Fibroblast of mammary gland (primary cell): ENCODE measurements at places on chromosomes 13 and 19.
A peak's percentile ranks its signal among the peaks of the same experiment; 100 is the strongest.

DNA sequence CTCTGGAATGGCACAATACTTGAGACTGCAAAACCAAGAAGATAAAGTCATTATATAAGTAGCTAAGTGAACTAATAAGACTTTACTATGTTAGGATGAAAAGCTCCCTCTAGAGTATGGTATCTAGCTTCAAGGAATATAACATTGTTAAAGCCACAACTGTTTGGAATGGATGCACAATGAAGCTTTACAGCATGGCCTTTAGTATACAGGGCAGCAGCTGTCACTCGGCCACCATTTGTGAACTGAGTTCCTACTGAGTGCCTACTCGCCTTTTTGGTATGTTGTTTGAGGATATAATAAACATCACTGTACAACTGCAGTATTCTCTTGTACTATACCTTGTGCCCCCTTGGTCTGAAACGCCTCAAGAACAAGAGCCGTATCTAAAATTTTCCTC, 6.8 kb downstream of the ALG5 start:
- no peak for DNase-seq

GRCh38 chr19:19547674-19548336, 9.7 kb downstream of the CILP2 start:
- no peak for DNase-seq

- DNase-seq, result no peak
Observed at GRCh38 chr13:57673197-57673596, 41.7 kb downstream of the PCDH17 start.

DNA sequence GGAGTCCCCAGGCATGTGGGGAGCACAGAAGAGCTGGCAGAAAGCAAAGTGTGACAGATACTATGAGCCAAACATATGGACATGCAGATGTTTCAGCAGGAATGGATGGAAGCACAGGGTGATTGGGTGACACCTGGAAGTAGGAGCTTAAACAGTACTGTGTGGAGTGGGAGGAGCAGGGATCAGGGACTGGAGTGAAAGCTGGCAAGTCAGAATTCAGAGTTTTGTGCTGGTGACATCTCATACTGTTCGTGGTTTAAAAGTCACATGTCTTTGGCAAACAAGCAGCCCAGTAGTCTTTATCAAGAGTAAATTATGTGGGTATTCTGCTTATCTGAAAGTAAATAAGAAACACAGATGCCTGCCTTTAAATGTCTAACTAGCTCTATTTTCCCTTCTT, 408.2 kb downstream of the COG6 start:
- DNase-seq, result peak; percentile 34

- DNase-seq, result no peak
Observed at GRCh38 chr19:52451241-52451640, 2.1 kb upstream of the ZNF578 start.

DNA sequence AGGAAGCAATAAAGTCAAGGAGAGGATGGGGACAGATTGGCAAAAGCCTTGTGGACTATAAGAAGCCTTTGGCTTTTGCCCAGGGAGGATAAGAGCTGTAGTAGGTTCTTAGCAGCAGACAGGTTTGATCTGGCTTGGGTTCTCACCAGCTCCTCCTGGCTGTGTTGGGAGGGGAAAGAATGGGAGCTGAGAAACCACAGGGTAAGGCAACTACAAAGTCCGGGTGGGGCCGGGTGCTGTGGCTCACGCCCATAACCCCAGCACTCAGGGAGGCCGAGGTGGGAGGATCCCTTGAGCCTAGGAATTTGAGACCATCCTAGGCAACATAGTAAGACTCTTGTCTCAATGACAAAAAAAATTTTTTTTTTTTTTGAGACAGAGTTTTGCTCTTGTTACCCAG, 20.6 kb downstream of the NECTIN2 start:
- DNase-seq, result no peak

- DNase-seq, result peak; percentile 74
Observed at GRCh38 chr13:102847272-102848234, 1.7 kb downstream of the ERCC5 start.

DNA sequence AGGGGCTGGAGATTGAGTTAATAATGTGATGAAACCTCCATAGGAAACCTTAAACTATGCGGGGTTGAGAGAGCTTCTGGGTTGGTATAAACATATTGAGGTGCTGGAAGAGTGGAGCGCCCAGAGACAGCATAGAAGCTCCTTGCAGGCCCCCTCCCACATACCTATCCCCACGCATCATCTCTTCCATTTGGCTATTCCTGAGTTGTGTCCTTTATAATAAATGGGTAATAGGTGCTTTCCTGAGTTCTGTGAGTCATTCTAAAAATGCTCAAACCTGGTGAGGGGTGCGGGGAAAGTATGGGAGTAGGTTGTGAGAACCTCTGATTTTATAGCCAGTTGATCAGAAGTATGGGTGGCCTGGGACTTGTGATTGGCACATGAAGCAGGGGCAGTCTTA, 14.6 kb downstream of the CCDC122 start:
- DNase-seq, result no peak
